ENCODE measurements at places on chromosomes 5 and 9. TPM values are rescaled to one million over a fixed set of nuclear protein-coding genes. Genes with fewer than 3 reads are reported as not detected.

The NEUROG1 gene
- not detected for total RNA-seq

The CSF1R gene
- 0.40 TPM for total RNA-seq

The SPATA31C1 gene
- total RNA-seq: not detected

GRCh38 chr5:125510651-125511050 is 764.2 kb upstream of the ZNF608 start:
- DNase-seq: no peak

- no peak for DNase-seq
These were observed 3.2 kb downstream of the UBTD2 start for GRCh38 chr5:172280317-172280716.

DNA sequence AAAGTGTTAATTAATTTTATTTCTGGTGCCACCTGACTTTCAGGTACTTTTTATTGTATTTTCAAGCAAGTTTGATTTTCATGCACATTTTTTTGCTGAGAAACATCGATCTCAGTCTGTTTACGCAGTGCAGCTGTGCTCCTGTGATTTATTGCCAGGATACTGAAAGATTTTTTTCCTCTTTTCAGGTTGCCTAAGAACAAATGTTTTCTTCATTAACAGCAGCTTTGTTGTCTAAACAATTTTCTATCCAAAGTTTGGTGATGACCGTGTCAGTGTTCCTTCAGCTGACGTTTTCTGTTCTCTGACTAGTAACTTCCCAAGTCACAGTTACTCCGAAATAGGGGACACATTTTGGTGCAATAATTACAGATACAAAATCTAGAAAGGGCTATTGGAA is 78.1 kb downstream of the VCAN start:
- peak; percentile 49 for DNase-seq

DNA sequence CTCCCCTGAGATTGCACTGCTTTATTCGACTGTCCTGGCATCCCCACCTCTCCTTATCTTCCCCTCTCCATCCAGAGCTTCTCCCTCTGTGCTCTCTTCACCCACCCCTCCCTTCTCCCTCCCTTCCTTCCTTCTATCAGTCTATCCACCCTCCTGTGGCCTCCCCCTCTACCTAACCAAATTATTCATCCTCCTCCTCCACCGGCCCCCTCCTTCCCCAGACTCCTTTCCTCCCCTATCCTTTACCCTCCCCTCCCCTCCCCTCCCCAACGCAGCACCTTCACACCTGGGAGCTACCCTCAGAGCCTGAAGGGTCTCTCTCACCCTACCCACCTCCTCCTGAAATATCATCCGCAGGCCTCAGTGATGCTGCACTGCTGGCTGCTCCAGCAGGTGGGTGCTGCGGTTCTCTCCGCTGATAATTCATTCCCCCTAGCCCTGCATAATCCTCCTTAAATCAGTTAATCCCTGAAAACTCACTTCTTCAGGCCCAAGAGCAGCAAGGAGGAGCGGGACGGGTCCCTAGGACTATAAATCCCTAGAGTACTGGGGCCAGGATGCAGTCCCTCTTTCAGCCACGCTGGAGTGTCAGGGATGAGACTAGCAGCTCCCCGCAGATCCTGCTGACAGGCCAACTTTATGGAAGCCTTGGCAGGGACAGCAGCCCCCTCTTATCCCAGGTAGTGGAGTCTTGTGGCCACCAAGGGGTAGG is 97.8 kb downstream of the PCDH1 start:
- DNase-seq: no peak

GRCh38 chr9:34197756-34198711 is 19.2 kb downstream of the UBAP1 start:
- DNase-seq: no peak

DNA sequence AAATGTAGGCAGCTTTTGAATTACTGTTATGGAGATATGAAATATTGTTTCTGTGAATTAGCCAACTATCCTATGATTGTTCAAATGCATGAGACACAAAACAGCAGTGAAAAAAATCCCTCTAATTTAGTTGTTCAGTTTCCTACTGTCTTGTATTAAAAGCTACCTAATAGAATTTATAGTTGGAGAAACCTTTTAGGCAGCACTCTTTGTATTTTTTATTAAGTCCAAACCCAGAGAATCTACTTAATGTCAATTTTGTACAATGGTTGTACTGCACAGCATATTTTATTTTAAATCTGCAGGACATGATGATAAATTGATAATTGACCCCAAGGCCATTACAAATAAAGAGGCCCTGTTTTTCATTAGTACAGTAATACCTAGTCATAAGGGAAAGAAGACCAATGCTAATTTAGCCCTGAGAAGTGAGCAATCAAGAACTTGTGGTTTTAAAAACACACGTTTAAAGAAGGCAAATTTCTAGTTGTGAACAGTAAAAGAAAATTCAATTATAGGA is 607.5 kb downstream of the ISL1 start:
- DNase-seq: no peak

DNA sequence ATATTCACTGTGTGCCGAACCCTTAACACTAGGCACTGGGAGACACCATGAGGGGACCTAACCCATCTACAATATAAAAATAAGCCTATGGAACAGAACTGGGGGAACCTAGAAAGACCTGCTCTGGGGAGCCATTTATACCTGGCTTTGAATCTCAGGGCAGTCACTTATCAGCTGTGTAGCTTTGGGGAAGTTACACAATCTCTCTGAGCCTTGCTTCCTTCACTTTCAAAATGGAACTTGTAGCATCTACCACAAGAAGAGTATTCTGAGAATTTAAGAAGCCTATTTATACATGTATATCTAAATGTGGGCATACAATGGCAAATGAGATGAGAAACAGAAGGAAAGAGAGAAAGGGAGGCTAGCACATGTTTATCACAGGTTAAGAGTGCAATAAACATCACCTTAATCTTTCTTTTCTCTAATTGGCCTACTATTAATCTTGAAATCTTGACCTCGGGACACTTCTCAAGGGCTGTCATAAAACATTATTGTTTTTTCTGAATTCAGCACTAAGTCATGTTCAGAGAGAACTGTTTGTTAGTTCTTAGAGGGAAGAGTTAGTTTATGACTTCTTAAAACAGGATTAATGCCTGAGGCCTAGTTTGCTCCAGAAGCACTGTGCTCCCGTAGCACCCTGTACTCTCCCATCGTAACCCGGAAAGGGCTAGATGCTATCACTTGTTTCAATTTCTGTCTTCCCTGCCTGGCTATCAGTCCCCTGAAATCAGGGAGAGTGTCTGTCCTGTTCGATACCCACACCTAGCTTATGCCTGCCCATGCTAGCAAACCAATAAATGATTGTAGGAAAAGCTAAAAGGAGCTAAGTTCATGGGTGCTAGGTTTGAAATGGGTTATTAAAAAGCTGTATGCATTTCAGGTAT is 606.4 kb upstream of the CLINT1 start:
- DNase-seq: no peak

GRCh38 chr5:2797160-2797559 is 45.7 kb upstream of the IRX2 start:
- DNase-seq: no peak
